Activated CD8-positive, alpha-beta memory T cell treated with anti-CD3 and anti-CD28 coated beads, Interleukin-2, amount 10 ng/mL, durations not matched to agents 7 days and 5 days (primary cell): ENCODE measurements at places on chromosomes 6 and 20.
A peak's percentile ranks its signal among the peaks of the same experiment; 100 is the strongest.

DNA sequence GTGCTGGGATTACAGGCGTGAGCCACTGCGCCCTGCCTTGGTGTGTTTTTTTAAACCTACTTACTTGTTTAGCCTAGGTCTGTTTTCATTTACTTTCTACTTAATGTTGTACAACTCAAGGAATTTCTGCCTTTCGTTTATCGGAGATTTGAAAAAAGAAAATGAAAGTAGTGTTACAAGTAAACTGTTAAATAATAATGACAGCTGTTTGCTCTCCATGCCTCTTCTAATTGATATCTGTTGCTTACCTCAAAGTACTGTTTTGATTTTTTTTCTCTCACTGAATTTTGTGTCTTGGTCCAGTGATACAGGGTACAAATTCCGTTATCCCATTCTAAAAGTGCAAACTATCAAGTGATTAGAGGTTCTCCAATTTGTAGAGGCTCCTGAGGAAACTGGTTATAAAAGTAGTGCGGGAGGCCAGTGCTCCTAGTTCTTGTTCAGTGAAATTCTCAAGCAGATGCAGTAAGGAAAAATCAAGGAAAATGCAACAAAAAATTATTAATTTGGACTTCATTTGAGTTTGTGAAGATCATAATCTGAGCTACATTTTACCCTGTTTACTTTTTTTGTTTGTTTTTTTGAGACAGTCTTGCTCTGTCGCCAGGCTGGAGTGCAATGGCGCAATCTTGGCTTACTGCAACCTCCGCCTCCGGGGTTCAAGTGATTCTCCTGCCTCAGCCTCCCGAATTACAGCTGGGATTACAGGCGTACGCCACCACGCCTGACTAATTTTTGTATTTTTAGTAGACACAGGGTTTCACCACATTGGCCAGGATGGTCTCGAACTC lies 2.2 kb downstream of the UBR2 start:
- no peak for DNase-seq

DNA sequence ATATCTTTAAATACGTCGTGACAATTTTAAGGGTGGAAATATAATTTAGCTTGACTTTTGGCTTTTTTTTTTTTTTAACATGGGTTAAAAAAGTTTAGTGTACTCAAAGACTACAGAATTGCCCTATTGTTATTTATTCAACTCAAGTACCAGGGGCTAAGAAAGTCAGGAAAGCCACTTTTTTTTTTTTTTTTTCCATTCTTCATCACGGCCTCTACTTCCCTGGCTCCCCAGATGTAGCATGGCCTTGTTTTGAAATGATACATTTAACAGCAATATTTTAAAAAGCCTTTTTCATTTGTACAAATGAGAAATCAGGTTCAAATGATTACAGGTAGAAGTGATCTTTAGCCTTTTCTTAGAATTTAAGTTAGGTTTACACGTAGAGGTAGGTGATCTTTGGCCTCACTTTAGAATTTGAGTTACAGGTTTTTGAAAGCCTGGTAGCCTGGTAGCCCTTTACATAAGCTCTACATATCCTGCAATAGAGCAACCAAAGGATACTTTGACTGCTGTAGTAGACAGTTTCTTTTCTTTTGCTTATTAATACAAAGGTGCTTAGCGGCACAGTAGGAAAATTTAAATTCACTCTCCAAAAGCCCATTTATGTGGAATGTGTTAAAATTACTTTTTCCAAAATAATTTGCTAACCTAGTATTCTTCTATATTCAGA lies 160.5 kb upstream of the MMS22L start:
- DNase-seq = no peak

- no peak for DNase-seq
These were observed 65.1 kb downstream of the CGA start for GRCh38 chr6:87029711-87030314.

GRCh38 chr20:3767110-3767426 lies 485 bp downstream of the ADISSP start:
- DNase-seq = no peak

GRCh38 chr6:69915346-69915745 lies 49.0 kb downstream of the COL19A1 start:
- no peak for DNase-seq

DNA sequence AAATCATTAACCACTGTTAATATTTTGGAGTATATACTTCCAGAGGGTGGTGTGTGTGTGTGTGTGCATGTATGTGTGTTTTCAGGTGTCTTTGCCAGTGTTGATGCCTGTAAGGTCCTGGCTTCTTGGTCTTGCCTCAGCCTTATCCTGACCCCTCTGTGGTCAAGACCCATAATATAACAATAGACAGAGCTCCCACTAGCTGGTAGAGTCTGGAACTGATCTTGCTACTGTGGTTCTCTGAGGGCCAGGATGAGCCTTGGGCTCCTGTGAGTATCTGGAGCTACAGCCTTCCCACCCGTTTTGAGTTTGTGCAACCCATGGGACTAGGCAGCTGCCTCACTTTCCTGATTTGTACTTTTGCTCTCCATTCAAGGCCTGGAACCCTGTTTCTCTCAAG lies 191.0 kb downstream of the IBTK start:
- no peak for DNase-seq

GRCh38 chr6:17863901-17864754 lies 123.3 kb downstream of the KIF13A start:
- DNase-seq = no peak

- no peak for DNase-seq
These were observed 16.2 kb upstream of the TREM1 start for GRCh38 chr6:41302638-41303037.

- DNase-seq = peak; percentile 32
These were observed 36.0 kb downstream of the TMEM242 start for GRCh38 chr6:157287247-157287850.

DNA sequence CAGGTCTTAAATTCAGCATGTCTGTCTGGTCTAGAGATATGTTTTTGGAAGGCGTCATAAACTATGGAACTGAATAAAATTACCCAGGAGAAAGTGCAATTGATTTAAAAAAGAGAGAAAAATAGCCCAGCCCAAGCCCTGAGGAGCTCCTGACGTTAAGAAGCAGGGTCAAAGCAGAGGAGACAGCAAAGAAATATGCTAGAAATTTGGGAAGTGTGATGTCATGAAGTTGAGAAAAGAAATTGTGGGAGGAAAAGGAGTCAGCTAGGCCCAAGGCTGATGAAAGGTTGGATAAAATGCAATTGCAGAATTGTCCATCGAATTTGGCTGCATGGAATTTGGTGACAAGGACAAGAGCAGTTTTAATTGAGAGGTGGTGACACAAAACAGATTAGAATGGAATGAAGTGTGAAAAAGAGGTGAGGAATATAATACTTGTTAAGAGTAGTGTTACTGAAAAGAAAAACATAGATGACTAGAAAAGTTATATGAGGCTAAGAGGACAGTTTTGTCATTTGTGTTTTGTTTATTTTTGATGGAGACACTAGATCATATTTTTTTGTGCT lies 381.6 kb downstream of the LAMA2 start:
- DNase-seq = no peak

GRCh38 chr6:27472182-27472616 lies 706 bp downstream of the ZNF184 start:
- DNase-seq = peak; percentile 88

- DNase-seq = no peak
These were observed 36.1 kb downstream of the C6orf132 start for GRCh38 chr6:42106112-42107023.

DNA sequence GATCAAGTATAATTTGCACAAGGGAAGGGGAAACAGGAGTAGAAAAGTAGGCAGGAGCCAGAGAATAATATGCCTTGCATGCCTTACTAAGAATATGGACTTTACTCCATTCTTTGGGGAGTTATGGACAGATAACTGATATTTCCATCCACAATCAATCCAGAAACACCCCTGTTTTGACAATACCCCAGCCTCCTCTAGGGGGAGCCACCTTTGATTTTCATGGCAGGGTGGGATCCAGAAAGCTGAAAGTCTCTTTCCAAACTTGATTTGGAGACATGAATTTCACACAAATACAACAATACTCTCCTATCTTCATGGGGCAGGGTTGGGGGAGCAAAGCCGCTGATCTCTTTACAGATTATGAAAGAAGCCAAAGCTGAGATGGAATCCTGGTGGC lies 404.1 kb downstream of the FOXA2 start:
- DNase-seq = no peak

DNA sequence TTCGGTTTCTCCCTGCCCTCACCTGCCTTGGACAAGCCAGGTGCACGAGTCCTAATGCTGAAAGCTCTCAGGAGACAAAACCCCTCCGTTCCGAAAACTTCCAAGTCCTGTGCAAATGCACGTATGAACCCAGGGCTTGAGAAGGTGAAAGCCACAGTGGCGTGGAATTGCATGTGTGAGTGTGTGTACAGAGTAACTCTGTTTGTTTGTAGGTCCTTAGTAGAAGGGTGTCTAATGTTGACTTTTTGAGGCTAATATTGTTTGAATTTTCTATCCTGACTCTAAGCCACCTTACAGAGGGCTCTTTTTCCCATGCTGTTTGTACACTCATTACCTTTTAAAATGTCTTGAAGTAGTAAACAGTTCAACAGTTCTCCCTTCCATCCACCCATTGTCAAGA lies 129.1 kb downstream of the FOXA2 start:
- no peak for DNase-seq

- no peak for DNase-seq
These were observed 699.1 kb upstream of the ADGRB3 start for GRCh38 chr6:67935976-67936477.

DNA sequence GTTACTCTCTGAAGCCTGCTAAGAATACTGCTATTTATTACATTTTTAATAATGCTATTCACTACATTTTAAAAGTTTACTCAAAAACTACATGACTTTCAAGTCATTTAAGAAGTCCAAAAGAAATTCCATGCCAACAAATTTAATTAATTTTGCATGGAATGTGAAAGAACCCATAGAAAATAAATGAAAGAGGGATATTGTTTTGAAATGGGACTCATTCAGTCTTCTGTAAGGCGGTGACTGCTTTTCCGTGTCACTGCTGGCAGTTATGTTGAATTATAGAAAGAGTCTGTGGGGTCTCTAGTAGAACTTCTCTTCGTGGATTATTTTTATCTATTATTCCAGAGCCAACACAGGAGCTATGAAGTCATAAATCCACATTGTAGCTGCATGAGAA lies 211.2 kb downstream of the LAMA2 start:
- no peak for DNase-seq

- DNase-seq = peak; percentile 48
These were observed 22.7 kb upstream of the CCND3 start for GRCh38 chr6:41964201-41964887.

DNA sequence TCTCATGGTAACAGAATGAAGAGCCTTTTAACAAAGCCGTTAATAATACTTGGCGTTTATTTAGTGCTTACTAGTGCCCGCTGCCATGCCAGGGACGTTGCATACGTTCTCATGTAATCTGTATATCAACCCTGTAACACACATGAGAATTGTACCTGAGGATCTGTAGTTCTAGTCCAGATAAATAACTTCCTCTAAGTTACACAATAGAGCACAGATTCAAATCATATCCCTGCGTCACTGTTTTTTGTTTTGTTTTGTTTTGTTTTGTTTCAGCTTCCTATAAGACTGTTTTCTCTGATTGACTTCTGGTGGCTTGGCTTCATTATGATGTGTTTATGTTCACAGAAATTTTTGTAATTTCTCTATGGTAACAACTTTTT lies 553 bp downstream of the ZSCAN16 start:
- no peak for DNase-seq

DNA sequence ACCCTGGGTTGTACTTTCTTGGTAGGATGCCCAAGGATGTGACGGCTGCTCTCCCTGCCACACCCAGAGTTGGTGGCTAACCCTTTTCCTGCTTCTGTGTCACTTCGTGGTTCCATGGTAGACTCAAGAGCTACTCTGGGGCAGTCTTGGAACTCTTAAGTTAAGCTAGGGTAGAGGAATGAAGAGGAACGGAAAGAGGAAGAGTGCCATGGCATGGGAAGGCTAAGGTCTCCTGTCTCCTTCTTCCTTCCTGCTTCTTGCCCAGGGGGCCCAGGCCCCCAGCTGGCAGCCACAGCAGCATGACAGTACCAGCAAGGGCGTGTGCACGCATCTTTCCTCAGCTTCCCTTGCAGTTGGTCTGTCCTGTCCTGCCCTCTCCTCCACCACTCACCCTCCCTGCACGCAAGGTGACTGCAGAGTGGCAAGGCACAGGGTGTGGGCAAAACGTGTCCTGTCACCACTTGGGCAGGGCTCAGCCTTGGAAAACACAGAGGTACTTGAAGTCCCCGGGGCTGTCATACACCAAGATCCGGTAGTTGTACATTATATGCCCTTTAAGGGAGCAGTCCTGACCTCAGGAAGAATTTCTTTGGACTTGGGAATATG lies 39.8 kb upstream of the TGM3 start:
- peak; percentile 46 for DNase-seq

DNA sequence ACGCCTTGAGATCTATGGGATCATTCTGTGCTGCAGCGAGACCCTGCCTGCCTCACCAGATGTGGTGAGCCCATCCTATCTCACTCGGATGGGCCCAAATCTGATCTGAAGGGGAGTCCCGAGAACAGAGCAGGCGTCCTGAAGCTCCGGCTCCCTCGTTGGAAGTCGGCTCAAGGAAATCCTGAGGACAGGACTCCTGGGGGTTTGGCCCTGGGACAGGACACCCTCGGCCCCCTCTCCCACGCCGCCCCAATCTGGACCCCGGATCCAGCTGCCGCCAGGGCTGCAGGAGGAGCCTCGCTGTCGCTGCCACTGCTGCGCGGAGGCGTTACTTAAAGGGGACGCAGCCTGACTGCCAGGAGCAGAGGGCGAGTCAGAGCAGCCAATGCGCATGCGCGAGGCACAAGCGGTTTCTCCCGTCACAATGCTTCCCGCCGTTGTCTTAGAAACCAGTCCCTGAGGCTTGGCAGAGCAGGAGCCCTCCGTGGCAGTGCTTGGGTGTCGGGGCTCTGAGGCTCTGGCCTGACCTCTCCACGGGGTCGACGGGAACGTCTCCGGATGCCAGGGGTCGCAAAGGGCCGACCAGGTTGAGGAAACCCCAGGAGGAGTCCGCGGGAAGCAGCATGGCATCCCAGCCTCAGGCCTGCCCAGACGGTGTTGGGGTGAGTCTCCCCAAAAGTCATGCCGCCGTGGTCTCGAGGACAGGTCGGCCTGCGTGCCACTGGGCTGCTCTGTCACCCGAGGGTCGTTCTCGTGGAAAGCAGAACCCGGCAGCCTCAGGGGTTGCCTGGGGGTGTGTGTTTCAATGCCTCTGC lies 1567.8 kb upstream of the DEFB115 start:
- peak; percentile 55 for DNase-seq

GRCh38 chr20:13158369-13158768 lies 62.7 kb upstream of the ISM1 start:
- DNase-seq = no peak

- no peak for DNase-seq
These were observed 10.7 kb upstream of the PRR18 start for GRCh38 chr6:166318649-166319600.

- peak; percentile 56 for DNase-seq
These were observed 74.1 kb downstream of the LAMA4 start for GRCh38 chr6:112180095-112180820.

GRCh38 chr6:128731249-128732165 lies 151.4 kb upstream of the LAMA2 start:
- DNase-seq = no peak

GRCh38 chr6:11810039-11810541 lies 31.5 kb upstream of the ADTRP start:
- DNase-seq = no peak

- no peak for DNase-seq
These were observed 324.2 kb upstream of the CNR1 start for GRCh38 chr6:88490195-88490907.

- DNase-seq = no peak
These were observed 711.1 kb downstream of the KIF16B start for GRCh38 chr20:15862178-15862577.

- no peak for DNase-seq
These were observed 319.9 kb downstream of the TRDN start for GRCh38 chr6:123316733-123317323.

GRCh38 chr6:161631676-161632194 lies 357.9 kb upstream of the AGPAT4 start:
- no peak for DNase-seq
